ENCODE measurements at places on chromosomes 12 and 14.
A peak's percentile ranks its signal among the peaks of the same experiment; 100 is the strongest.

DNA sequence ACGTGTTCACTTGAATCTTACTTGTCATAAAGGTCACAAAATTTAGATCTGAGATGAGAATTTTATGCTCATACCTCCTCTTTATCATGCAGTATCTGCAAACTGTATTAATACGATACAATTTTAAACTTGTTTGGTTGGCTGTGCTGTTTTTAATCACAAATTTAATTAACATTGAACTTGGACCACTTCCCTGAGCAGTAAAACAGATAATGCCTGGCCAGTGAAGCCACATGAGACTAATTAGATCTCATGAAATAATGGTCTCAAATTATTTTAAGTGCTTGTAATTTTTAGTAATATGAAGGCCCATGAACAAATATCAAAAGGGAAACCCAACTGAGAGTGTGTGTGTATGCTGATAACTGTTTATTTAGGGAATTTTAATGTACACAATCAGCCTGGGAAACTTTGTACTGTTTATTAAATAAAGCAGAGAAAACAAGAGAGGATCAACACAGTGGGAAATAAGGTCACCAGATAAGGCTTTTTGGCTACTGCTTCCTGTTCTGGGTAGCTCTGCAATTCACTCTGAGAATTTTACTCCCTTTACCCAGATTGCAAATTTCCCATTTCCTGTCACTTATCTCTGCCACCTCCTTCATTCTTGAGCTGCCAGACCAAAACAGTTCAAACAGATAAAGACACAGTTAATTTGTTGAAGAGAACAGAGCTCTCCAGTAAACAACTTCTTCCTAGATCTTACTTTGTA, 61.6 kb upstream of the GNPNAT1 start:
- DNase-seq, result no peak

- no peak for DNase-seq
Measured at GRCh38 chr12:94318181-94318580, 141.5 kb downstream of the CEP83 start.

DNA sequence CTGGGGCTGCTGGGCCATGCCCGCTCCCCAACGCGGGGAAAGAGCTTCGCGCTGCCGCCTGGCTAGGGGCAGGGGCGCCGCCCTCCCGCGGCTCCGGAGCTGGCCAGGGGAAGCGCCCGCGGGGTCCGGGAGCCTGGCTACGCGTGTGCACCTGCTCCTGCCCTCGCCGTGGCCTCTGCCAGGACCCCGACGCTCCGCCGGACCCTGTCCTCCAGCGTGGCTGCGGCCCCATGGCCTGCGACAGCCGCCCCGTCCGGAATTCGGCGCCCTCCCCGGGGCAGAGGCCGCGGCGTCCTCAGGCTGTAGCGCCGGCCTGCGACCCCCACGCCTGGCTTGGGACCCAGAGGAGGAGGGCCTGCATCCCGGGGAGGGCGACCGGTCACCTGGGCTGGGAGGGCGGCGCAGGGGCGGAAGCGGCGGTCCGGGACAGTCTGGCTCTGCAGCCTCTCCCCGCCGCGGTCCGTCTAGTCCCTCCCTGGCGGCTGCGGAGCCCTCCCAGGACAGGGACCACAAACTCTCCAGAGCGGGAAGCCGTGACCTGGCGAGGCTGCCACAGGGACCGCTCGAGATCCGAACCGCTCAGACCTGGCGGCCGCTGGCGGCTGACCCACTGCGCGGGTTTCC, 85.6 kb downstream of the ALG10 start:
- DNase-seq, result no peak

GRCh38 chr12:55686366-55687010, 21.2 kb downstream of the ITGA7 start:
- DNase-seq, result no peak

DNA sequence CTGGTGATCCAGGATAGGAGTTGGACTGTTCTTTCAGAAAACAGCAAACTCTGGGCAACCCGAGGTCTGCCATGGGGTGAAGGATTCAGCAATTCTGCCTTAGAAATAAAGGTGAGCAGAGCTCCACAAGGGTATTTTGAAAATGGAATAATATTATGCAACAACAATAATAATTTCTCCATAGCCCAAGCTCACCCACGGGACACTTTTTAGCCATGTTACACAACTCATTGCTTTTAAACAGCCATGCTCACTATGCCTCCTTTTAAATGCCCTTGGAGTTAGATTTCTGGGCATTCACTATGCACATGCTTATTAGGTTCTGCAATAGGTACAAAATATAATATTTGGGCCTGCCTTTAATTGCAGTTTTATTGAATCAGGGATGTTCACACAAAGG, 37.2 kb downstream of the SLC35F4 start:
- DNase-seq, result no peak

DNA sequence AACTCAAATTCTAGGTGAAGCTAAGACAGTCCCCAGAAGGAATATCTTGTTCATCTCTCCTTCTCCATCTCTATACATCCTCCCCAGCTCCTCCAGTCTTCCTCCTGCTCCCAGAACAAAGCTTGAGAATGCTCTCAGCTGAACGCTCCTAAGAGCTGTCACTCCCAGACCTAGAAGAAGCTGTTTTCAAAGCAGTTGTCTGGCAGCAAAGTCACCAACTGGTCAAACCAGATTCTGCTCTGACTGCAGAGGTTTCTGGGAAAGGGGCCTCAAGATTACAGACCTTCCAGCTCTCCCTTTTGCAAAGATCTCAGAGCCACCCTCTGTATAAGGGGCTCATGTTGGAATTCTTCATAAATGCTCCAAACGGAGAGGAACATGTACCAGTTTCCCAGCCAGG, 9.6 kb upstream of the HSPB8 start:
- DNase-seq, result no peak

- no peak for DNase-seq
Measured at GRCh38 chr12:117494833-117495655, 133.6 kb upstream of the NOS1 start.

DNA sequence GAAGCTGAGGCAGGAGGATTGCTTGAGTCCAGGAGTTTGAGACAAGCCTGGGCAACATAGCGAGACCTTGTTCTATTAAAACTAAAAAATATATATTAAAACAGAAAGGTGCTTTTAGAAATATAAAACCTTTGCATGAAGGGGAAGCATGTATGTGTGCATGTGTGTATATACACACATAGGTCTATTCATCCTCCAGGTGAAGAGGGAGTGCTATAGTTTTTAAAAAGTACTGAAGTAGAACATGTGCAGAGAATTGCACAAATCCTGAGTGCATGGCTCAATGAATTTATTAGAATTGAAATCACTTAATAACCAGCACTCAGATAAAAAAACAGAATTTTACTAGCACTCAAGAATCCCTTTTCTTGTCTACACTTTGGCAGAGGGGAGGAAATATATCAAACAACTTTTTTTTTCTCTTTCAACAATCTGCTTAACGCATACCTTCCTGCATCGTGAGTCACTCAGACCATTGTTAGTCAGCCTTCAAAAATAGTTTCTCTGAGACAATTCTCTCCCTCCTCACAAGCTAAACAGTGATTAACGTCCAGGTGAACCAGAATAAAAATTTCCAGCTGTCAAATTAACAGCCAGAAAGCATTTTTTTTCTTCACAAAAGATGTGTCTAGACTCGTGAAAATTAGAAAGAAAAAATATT, 17.7 kb upstream of the NEDD1 start:
- no peak for DNase-seq

DNA sequence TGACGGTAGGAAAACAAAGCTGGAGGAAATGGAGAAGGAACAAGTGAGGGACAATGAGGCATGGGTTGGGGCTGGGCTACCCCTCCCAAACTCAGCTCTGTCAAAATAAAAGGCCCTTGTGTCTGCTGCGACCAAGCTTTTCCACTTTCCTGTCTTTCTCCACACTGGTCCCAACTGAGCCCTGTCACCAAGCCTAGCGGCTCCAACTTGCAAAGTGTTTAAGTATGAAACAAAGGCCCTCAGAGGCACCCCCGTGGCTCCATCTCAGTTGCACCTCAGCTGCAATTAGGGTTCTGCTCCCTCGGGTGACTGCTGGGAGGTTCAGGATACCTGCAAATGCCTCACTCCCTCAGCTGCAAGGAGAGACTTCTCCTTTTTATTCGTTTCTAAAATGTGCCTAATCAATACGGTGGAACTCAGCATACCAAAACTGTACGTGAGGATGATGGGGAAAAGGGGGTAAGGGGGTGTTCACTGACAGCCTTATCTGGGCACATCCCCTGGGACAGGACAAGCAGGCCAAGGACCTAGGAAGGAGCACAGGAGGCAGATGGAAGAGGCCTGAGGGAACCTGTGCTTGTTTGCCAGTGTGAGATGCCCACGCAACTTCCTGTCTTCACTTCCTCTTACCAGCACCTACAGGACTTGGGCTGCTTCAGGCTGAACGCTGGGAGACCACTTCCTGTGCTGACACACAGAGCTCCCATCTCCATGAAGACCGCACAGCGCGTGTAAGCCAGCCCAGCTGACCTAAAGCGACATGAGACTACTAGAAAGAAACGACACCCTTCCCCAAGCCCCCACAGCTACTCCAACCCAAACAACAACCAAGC, 8.9 kb downstream of the VAMP1 start:
- DNase-seq, result peak; percentile 94

- DNase-seq, result no peak
Measured at GRCh38 chr12:111446631-111447570, 41.2 kb downstream of the SH2B3 start.

DNA sequence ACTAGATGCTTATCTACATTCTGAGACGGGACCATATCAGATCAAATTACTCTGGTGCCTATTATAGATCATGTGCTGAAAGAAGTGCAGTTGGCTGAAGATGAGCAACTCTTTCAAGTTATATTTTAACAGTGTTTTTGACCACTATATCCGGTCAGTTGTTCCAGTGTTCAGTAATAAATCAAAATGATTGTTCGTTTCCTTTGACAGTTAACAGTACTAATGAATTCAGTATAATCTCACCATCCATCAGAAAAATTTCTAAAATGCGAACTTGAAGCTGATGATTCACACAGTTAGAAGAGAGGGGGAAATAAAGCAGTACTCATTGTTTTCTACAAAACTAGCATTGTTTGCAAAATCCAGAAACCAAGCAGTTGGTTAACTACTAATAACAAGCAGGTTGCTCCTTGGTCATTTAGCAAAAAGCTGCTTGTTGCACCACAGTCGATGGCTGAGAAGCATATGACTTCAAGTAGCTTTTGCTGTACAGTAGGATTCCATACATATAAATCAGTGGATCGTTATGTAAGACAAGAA, 2.3 kb downstream of the RPS6KA5 start:
- DNase-seq, result no peak

DNA sequence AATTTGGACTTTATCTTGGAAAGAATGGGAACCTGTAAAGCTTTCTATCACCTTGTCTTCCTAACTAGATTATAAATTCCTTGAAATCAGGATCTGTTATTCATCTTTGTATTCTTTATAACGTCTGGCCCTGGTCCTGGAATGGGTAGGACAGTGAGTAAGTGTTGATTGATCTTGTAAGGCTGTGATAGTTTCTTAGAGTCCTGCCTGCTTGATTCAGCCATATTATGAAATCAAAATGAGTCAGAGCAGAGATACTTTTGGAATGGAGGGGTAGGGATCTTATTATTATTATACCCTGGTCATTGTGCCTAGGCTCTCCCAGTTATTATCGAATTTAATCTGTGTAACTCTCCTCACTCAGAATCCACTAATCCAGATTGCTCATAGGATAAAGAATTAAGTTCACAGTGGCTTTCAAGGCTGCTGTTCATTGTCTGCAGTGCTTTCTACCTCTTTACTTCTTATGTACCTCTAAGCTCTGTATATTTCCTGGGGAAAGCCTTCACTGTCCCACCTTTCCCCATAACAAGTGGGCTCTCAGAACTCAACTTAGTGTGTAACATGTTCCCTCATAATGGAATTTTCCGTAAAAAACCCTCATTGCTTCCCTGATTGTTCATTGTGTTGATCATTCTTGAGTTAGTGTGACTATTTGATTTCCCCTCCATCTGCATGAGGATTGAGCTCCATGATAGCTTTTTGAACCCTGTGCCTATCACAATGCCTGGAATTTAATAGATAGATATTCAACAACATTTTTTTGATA, 93.3 kb downstream of the DAAM1 start:
- no peak for DNase-seq

GRCh38 chr12:75812271-75813018, 219.1 kb downstream of the PHLDA1 start:
- DNase-seq, result no peak

GRCh38 chr12:100860611-100861010, 66.0 kb downstream of the ANO4 start:
- no peak for DNase-seq

- no peak for DNase-seq
Measured at GRCh38 chr14:89121968-89122620, 294.9 kb downstream of the FOXN3 start.

GRCh38 chr12:122867691-122868461, 28.0 kb downstream of the VPS37B start:
- no peak for DNase-seq

DNA sequence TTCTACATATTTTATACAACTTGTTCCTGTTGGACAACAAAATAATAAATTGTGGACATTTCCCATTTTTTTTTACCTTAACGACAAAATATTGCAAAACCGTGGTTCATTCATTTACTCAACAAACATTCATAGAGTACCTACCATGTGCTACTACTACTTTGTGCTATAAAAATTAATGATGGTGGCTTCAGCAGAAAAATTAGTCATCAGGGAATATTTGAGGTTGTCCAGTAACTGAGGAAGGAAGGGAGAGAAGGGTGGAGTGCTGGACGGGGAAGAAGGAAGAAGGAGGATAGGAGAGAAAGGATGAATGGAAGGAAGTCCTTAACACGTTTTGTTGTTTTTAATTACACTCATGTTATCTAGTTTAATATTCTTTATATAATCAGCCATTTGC, 53.7 kb downstream of the PPFIBP1 start:
- DNase-seq, result no peak

- peak; percentile 63 for DNase-seq
Measured at GRCh38 chr14:69685218-69685616, 73.8 kb downstream of the SUSD6 start.

- DNase-seq, result no peak
Measured at GRCh38 chr14:32004300-32004699, 72.8 kb upstream of the ARHGAP5 start.

DNA sequence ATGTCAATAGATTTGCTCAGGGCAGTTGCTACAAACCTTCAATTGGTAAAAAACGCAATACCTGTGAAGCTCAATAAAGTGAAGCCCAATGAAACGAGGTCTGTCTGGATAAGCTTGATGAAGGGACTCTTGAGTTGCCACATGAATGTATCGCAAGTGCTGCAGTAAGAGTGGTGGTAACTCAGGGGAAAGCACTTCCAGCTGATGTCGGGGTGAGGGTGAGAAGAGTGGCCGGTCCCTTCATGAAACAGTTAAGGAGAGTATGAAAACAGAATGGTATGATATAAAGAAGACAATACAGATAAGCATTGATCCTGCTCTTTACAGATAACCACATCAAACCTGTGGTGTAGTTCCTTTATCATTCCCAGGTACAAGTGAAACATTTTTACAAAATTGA, 83.4 kb upstream of the EVL start:
- DNase-seq, result no peak

- DNase-seq, result no peak
Measured at GRCh38 chr12:72982356-72982755, 710.2 kb downstream of the TRHDE start.
